Left colon (tissue), 2 donors: ENCODE measurements at places on chromosomes 1 and 21.
A peak's percentile ranks its signal among the peaks of the same experiment; 100 is the strongest.

DNA sequence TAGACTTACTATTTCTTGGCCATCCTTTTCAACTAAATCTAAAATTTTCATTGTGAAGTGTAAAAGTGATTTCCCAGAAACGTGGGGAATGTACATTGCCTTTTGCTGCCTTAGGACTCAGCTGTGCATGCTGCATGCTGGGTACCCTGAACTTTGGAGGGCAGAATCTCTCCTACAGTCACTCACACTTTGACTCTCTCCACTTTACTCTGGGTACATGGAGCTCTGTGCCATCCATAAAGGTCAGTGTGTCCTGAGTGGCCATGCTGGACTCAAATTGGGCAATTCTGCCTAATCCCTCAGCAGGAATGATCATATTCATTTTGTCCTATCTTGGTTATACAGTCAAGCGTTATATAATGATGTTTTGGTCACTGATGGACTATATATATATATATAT is 105.6 kb downstream of the NR5A2 start:
- DNase-seq = no peak

GRCh38 chr1:178530037-178530402 is 17.1 kb downstream of the TEX35 start:
- DNase-seq = no peak

GRCh38 chr21:34926803-34927467 is 122.2 kb downstream of the RUNX1 start:
- DNase-seq = peak; percentile 50

DNA sequence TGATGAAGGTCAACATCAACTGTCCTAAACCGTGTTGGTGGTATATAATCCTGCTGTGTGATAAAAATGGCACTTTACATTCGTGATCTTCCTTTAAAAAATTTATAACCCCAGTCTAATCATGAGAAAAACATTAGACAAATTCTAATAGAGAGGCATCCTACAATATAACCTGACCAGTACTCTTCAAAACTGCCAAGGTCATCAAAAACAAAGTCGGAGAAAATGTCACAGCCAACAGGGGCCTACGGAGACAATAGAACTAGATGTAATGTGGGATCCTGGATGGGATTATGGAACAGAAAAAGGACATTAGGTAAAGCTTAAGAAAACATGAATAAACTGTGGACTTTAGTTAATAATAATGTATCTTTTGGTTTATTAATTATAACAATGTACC is 25.0 kb downstream of the CDKN2C start:
- no peak for DNase-seq

- DNase-seq = peak; percentile 8
These were observed 858 bp upstream of the SUSD4 start for GRCh38 chr1:223364685-223365382.

DNA sequence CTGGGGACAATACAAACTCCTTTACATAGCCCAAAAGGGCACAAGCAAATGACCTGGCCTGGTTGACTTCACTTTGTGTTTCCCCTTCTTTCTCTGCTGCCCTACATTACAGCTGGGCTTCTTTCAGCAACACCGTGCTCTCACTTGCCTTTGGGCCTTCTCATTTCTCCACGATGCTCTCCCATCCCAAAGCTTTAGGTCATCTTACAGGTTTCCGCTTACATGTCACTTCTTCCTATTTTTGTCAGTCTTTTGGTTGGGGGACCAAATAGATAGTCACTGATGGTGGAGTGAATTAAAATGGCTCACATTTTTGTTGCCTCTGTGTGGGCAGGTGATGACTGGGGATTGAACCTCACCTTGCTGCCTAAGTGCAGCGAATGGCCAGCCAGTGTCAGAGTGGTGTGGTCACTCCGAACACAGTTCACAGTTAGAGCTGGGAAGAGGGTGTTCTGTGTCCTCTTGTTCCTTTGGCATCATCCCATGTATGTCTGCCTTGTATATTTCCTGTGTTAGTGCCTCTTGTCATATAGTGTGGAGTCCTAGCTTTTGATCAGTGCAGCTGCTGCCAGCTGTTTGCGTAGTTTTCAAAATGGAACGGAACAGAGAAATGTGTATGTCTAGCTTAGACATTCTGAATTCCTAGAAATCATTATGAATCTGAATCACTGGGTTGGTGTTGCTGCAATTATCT is 134.8 kb downstream of the NOS1AP start:
- DNase-seq = no peak

DNA sequence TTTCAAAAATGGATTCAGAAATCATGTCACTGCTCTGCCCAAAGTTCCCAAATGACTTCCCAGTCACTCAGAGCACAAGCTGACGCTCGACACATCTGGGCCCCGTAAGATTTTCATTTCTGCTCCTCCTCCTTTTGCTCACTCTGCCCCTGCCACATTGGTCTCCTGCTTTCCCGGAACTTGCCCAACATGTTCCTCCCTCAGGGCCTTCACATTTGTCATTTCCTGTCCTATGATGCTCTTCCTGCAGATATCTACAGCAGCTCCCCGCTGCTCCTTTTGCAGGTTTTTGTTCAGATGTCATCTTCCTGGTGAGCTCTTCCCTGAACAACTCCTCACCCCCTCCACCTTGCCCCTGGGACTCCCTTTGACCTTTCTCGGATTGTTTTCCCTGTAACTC is 58.5 kb upstream of the IVNS1ABP start:
- no peak for DNase-seq

- no peak for DNase-seq
These were observed 227.9 kb downstream of the TRABD2B start for GRCh38 chr1:47769295-47769694.

- DNase-seq = no peak
These were observed 55.1 kb upstream of the RGS4 start for GRCh38 chr1:163013826-163014600.

DNA sequence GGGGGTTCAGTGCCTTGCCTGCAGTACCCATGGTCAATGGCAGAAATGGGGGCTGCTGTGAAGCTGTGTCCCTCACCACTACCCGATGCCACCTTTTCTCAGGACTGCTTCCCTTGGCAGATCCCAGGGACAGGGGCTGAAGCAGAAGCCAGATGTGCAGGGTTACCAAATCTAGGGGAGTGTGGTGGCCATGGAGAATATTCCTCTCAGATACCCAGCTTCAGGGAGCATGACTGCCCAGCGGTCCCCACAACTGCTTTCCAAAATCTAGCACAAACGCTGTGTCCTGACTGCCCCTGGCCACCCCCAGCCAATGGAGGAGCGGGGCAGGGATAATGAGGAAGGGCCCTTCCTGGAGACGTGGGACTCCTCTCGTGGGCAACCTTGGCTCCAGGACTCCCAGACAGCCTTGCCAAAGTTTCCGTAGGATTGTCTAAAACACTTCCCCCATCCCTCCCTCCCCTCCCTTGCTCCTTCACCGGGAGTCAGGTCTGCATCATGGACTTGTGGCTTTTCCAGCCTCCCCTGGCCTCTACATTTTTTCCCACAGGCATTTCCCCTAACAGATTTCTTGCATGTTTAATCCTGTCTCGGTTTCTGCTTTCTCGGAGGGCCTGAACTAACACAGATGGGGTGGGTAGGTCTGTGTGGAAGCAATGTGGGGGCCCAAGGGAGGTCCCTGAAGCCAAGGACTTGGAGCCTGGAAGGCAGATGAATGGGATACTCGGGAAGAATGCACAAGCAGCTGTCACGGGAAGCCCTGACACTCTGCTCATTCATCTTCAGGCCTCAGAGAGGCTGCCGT is 80.5 kb downstream of the OMA1 start:
- DNase-seq = no peak

DNA sequence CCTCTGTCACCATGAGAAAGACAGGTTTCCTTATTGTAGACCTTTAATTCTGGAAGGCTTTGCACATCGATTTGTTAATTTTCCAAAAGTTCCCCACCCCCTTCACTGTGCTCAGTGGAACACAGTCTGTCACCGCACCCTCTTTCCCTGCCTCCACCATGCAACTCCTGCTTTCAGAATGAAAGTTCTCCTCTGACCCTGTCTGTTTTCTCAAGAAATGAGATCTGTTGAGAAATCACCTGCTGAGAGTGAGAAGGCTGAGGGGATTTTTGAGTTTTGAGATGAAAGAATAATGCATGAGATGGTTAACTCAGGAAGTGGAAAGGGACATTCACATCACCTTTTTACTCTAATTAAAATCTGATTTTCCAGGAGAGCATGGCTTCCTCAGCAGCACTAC is 99.6 kb downstream of the CYYR1 start:
- no peak for DNase-seq

GRCh38 chr1:53303726-53304515 is 23.9 kb downstream of the LRP8 start:
- no peak for DNase-seq

DNA sequence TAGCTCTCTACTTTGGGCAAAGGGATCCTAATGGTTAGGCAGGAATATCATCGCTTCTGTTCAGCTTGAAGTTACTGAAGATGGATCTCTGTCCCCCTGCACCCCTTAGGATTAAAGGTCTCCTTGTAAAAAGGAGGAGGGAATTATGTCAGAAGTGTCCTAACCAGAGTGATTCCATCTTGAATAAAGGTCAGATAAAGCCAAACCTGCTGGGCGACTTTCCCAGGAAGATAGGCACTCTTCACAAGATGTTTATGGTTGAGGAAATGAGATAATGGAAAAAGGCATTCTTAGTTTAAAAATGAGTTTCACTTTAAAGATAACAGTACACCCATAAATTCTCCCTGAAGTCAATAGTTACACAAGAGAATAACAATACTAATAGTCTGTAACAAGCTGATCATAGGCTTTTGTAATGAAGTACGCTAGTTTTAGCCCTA is 1.7 kb upstream of the NENF start:
- DNase-seq = peak; percentile 76

DNA sequence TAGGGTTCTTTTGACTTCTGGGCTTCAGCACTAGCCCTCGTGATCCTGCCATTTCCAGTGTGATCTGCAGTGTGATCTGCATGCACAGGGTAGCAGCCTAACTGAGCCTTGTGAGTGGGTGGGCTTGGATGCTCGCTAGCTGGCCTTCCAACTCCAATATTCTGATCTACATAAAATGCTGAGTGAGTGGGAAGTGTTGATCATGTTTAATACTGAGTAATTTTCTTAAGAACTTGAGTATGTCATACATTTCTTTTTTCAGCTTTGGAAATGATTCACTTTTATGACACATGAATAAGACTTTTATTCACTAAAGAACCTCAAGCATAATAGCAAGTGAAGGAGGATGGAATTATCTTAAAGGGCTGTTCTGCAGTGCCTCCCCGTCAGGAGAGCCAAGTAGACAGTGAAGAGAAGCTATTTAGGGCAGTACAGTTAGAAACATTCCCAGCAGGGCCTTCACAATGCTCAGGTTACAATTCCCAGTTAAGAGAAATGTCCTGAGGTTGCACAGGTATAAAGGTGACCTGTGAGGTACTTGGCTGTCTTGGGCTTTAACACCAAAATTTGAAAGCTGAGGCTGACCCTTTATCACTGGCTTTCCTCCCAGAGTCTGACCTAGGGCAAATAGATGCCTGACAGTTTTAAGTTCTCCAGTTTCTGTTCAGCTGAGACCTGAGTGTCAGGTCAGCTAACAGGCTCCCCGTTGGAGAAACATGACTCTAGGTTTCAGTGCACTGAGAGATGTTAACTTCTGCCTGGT is 29.1 kb upstream of the LRRC8C start:
- no peak for DNase-seq

DNA sequence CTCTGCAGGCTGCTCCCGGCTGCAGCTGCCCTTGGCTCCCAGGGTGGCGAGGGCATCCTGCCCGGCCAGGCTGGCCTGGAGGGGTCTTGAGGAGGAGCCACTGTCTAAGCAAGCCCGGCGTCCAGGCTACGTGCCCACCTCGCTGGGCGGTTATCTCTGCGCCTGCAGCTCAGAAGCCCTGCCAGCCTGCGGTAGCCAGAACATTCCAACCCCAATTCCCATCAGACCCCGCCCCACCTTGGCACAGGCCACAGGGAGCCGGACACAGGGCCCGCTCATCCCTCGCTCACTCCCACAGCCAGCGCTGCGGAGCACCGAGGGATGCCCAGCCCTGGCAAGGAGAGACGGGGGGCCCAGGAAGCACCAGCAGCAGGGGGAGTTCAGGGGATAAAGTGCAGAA is 53.9 kb downstream of the MEGF6 start:
- no peak for DNase-seq

DNA sequence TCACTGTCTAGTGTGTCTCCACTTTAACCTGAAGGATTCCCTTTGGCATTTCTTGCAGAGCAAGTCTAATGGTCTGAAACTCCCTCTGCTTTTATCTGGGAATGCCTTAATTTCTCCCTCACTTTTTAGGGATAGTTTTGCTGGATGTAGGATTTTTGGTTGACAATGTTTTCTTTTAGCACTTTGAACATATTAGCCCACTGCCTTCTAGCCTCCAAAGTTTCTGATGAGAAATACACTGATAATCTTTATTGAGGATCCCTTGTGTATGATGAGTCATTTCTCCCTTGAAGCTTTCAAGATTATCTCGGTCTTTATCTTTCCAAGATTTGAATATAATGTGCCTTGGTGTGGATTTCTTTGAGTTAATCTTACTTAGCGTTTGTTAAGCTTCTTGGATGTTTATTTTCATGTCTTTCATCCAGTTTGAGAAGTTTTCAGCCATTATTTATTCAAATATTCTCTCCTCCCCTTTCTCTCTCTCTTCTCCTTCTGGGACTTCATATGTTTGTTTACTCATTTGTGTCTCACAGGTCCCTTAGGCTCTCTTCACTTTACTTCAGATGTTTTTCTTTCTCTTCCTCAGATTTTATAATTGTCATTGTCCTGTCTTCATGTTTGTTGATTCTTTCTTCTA is 53.1 kb downstream of the STYXL2 start:
- no peak for DNase-seq

GRCh38 chr1:114130846-114131525 is 22.7 kb downstream of the SYT6 start:
- no peak for DNase-seq

DNA sequence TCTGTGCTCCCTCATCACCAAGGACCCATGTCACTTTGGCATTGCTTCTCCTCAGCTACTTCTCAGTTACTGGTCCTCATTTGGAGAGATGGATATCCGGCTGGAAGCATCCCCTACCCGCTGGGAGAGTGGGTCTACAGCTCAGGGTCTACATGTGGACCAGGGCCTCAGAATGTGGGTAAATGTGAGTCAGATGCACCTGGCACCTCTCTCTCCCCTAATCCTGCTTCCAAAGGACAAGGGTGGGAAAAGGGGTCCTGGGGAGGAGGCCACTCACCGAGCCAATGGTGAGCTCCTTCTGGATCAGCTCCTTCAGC is 908 bp downstream of the S100A6 start:
- peak; percentile 24 for DNase-seq

GRCh38 chr1:39954870-39955546 is at the start of gene MFSD2A:
Gene MFSD2A, plus strand, starts transcription at chr1:39955145. Its CDS starts 148 bp downstream, at chr1:39955293.
- peak; percentile 95 for DNase-seq

GRCh38 chr1:86741947-86742572 is 37.7 kb downstream of the SH3GLB1 start:
- DNase-seq = no peak

- DNase-seq = no peak
These were observed 3.6 kb downstream of the ADGRL2 start for GRCh38 chr1:81804312-81804711.

GRCh38 chr1:869499-870244 is 54.1 kb upstream of the SAMD11 start:
- DNase-seq = peak; percentile 36

GRCh38 chr1:29481031-29481430 is 244.7 kb downstream of the PTPRU start:
- DNase-seq = no peak
